ENCODE measurements at places on chromosomes 2 and 18.

GRCh38 chr18:74082742-74083556 lies 64.7 kb downstream of the FBXO15 start:
- DNase-seq = no peak

GRCh38 chr2:224023188-224023587 lies 15.9 kb downstream of the SERPINE2 start:
- no peak for DNase-seq

DNA sequence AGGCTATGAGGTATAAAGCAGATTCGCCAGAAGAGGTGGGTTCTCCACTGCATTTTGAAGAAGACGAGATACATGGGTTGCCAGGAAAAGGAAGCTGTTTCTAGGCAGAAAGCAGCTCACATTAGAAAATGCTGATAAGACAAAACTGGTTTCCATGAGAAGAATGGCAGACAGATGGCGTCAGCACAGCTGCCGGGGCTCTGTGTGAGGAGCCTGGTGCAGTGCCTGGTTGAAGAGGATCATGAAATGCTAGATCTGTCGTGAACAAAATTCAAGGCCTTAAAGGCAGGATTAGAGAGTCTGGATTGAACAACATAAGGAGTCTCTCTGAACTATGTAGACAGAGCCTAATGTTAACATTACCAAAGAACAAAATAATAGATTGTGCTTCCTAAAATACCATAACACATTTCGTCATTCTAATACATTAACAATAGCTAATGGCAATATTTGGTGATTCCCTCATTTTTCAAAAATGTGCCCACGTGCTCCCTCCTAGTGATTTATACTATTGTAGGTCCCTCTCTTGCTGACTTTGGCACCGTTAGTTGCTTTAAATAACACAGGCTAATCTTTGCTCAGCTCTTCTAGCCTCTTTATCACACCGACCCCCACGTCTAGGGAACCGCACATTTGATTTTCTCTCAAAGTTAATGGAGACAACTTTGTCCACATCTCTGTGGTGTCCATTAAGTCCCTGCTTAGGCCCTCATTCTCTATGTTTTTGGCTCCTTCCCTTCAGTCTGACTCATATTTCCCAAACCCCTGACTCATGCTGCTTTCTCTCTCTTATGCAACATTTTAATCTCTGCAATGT lies 38.2 kb downstream of the EFEMP1 start:
- no peak for DNase-seq

DNA sequence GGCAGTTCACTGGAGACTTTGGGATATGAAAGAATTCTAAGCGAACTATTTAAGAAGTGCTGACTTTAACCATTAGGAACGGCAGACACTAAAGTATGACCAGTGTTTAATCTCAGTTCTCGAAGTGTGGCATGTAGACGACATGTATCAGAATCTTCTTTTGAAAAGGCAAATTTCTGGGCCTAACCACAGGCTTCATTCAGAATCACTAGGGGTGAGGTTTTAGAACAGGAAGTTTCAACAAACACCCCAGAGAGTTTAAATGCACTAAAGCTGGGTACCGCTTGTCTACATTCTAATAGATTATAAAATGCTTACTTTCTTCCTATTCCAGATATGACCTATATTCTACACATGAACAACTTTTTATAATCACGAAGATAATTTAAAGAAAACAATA lies 180.3 kb downstream of the ANKRD44 start:
- no peak for DNase-seq

DNA sequence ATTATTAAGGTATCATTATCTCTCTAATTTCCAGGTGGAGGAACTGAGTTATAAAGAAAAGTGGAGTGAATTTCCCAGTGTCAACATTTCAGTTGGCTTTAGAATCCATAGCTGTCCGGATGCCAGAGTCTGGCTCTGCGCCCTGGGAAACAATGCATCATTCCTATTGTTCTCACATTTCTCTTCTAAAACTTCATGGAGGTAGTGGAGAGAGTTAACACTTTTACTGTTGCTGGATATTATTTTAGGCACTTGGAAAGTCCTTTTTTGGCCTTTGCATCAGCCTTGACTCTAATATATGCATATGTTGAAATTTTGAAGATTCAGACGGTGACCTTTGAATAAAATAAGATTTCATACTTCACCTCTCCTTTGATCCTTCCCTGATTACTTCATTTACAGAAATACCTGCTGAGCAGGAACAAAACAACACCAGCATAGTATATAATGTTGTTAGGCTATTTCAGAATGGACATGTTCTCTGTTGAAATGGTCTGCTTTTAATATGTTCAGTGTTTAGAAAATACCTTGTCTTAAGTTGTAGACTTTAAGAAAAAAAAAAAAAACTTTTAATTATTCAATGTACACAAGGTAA lies 148.8 kb downstream of the EPHA4 start:
- no peak for DNase-seq

- no peak for DNase-seq
These were observed 750.6 kb upstream of the SALL3 start for GRCh38 chr18:78228974-78229373.

DNA sequence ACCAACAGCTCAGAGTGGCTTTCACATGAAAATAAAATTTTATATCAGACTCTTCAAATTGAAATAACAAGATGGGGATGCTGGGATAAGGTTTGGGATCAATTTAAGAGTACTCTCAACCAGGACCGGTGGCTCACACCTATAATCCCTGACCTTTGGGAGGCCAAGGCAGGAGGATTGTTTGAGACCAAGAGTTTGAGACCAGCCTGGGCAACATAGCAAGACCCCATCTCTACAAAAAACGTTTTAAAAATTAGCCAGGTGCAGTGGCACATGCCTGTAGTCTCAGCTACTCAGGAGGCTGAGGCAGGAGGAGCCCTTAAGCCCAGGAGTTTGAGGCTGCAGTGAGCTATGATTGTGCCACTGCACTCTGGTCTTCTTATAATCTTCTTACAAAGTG lies 2.6 kb downstream of the LMAN2L start:
- no peak for DNase-seq

DNA sequence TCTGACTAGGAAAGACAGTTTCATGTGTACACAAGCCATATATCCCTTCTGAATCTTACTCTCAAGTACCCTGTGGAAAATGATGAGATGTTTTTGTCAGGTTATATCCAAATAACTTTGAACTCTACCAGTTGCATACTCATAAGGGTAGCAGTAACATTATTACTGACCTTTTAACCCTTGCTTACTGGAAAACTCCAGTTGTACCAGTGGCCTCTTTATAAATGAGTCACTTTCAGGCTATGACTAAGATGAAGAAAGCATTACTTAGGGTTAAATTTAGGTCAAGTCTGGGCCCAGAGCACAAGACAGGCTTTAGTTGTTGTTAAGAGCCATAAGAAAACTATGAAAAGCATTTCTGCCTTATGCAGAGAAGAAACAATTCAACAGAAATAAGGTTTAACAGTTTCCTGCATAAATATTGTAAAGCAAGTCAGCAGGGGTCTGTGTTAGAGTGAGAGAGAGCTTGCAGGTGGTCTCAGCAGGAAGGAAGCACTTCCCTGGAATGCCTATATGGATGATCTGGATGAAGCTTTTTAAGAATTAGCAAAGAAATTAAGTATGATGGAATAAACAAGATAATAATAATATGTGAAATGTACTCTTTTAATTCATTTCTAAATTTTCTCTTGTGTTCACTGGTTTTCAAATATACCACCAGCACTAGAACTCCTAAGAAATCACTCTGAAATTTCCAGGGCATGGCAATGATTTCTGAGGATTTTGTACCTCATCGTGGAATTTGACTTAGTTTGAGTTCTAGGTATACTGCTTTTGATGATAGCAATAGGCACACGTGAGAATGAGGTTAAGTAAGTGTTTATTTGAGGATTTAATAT lies 126.6 kb downstream of the UBE2E3 start:
- no peak for DNase-seq

- no peak for DNase-seq
These were observed 517.0 kb downstream of the SLC4A3 start for GRCh38 chr2:220144411-220144810.

DNA sequence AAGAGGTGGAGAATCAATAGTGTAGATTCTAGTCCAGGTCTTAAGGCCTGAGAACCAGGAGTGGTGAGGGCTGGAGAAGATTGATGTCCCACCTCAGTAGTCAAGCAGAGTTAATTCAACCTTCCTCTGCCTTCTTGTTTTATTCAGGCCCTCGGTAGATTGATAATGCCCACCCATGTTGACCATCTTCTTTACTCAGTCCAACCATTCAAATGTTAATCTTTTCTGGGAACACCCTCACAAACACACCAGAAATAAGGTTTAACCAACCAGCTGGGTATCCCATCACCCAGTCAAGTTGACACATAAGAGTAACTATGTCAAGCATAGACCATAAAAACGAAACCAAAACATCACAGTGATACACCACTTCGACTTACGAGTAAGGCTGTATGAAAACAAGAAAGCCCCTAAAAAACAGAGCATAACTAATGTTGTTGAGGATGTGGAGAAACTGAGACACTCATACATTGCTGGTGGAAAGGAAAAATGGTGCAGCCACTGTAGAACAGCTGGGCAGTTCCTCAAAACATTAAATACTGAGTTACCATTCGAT lies 57.5 kb downstream of the SLC35F5 start:
- no peak for DNase-seq

DNA sequence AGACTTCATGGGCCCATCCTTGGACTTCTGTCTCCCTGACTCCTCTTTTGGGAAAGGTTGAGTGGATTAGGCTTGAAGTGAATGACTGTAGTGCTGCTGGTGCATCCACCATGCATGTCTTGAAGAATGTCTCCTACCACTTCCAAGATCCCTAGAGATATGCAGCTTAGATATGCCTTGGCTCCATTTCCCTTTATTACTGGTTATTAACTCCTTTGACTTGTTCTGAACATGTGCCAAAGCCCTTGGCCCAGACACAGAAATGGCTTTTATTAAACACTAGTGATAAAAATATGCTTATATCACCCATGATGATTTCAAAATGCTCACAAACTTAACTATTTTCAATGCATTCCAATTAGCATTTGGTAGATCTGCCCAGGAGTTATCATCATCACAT lies 90.0 kb upstream of the SLC14A2 start:
- DNase-seq = no peak

DNA sequence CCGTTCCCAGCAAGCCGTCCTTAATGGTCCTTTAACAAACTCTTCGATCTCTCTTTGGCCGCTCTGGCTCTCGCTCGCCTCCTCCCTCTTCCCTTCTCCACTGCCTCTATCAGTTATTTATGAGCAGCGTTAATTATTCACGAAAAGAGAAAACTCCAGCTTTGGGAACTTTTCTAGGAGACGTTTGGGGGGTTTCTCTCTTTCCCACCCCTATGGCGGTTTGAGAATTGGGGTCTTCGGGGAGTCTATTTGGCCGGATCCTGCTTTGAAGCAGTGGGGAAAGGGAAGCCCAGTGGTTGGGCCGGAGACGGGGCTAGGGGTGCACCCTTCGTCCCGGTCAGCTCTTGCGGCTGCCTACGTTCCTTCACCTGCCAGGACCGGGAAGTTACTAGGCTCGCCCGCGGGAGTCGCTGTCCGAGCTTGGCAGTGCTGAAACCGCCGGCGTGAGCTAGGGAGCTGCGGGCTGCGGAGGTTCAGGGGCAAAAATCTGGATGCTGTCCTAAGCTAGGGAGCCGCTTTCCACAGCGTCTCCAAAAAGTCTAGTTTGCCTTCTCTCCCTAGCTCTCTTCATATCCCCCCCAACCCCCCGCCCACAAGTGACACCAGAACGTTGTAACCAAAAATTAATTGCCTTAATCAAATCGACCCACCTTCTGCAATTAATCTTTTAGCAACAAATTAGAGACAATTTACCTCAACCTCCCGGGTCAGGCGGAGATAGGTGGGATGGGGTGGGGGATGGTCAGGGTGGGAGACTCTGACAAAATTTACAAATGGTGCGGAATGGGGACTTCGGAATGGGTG lies 8.9 kb upstream of the SKOR2 start:
- no peak for DNase-seq

DNA sequence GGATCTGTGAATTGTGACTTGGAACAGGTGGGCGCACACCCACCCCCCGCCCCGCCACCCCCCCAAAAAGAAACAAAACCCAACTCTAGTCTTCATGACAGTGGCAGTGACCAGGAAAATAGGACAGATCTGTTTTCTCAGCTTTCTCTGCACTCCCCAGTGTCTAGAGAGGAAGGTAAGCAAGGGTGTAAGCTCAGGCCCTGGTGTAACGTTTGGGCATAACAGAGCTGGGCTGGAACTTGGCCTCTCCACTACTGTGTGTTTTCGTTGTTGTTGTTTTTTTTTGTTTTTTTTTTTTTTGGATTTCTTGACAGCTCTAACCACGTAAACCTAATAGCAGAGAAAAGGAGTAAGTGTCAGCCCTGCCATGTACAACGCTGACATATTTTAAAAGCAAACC lies 1160.8 kb downstream of the DPP10 start:
- DNase-seq = no peak

DNA sequence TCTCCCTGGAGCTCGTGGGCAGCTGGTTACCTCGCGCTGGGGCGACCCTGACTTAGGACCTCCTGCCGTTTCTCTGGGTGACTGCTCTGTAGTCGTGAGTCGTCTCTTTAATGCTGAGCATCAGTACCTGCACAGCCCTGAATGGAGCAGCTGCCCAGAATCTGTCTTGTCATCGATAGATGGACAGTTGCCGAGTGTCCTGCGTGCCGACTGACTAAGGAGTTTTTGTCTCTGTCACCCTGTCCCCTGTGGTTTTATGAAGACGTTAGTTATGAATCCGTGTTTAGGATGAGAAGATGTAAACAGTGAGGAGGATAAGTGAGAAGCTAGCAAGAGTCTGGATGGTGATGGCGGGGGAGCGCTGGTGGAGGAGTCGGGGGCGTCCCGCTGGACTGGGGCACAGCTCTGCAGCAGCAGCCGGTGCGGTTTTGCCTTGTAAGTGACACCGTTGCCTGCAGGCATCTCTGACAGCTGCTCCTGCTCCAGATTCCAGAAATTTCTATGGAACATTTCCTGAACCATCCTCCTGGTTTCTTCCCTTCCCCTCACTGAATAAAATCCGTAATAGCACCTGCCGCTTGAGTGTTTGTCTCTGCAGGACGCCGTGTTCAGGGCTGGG lies 13.3 kb downstream of the AGAP1 start:
- DNase-seq = no peak
